ENCODE measurements at places on chromosomes 3 and 15.

- no peak for DNase-seq
Observed at GRCh38 chr3:196936288-196936687, 6.0 kb downstream of the NCBP2 start.

DNA sequence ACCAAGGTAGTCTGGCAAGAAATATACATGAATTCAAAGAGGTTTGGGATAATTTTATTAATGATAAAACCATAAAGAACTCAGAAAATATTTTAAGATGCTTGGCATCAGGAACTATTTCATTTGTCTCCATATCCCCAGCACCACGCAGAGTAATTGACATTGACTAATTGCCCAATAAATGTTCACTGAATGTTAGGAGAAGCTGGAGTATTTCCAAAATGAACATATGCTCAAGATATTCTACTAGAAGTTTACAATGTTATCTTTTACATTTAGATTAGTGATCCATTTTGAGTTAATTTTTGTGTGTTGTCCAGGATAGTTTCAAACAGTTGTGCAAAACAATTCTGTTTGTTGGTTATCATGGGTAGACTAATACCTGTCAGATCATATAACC, 298.8 kb upstream of the CTDSPL start:
- no peak for DNase-seq

GRCh38 chr15:45630917-45631691, 3.7 kb upstream of the SQOR start:
- DNase-seq = peak; percentile 84

DNA sequence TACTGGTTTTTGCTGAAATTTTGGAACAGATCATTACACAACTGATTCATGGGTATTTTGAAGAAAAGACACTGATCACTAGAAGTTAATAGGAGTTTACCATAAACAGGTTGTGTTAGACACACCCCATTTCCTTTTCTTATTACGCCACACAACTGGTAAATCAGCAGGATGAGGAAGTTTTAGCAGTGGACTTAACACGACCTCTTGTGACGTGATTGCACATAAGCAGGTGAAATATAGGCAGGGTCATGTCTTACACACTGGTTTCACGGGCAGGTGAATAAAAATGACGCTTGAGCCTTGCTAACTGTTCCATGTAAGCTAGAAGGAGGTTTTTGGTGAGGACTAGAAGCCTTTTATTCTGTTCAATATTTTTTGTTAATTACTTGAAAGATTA, 27.1 kb upstream of the TPRG1 start:
- DNase-seq = no peak

- DNase-seq = peak; percentile 69
Observed at GRCh38 chr3:120567370-120568201, 28.6 kb upstream of the NDUFB4 start.

- no peak for DNase-seq
Observed at GRCh38 chr3:190619761-190620160, 105.9 kb downstream of the IL1RAP start.

DNA sequence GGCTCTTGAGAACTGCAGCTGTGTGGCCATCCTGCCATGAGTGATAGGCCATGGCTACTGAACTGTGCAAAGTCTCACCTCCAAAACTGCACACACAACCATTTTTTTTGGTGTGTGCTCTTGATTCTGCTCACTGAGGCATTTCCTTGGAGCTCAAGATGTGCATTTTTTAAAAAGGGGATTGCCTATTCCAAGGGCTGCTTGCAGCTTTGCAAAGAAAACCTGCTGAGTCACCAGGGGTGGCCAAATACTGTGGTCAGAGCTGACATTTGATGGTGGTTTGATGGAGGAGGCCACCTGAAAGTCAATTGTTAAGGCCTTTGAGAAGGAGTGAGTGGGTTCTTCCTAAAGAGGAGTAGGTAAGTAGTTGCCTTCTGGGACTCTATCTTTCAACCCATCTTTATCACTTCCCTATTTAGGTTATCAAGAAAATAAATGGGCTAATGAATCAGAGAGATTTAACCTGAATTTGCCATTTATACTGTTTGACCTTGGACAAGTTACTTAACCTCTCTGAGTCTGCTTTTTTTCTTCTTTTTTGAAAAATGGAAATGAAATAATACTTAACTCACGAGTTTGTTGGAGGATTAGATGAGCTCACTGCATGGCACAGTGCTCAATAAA, 87.9 kb downstream of the CHST2 start:
- peak; percentile 71 for DNase-seq

DNA sequence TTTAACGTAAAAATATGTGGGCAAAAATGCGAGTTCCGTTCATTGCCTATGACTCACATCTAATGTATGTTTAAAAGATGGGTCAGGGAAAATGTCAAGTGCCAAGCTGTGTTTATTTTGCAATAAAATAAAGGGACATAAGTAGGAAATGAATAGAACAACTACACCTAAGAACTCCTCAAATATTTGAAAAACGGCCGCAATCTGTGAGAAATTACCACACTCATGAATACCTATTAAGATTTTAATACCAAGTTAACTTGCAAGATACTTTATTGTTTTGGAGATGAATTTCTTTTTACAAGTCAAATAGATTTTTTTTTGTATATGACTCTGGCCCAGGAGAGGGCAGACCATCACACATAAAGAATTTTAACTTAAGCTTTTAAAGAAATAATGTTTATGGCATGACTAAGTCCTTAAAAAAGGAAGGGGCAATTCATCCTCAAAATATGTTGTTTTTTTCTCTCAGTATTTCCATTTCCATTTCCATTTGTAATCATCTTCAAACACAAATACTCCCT, 152.7 kb downstream of the SUCNR1 start:
- peak; percentile 91 for DNase-seq

DNA sequence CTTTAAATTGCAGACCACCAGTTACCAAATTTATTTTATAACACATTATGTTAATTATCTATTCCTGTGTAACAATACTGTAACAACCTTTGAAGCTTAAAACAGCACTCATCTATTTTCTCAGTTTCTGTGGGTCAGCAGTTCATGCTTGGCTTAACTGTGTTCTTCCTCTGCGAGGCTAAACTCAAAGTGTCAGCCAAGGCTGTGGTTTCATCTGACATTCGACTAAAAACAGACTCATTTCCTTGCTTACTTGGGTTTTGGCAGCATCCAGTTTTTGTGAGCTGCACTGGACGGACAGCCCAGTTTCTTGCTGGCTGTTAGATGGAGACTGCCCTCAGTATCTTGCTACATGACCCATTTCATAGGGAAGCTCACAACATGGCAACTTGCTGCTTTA, 247.3 kb upstream of the KCNH8 start:
- DNase-seq = peak; percentile 11

DNA sequence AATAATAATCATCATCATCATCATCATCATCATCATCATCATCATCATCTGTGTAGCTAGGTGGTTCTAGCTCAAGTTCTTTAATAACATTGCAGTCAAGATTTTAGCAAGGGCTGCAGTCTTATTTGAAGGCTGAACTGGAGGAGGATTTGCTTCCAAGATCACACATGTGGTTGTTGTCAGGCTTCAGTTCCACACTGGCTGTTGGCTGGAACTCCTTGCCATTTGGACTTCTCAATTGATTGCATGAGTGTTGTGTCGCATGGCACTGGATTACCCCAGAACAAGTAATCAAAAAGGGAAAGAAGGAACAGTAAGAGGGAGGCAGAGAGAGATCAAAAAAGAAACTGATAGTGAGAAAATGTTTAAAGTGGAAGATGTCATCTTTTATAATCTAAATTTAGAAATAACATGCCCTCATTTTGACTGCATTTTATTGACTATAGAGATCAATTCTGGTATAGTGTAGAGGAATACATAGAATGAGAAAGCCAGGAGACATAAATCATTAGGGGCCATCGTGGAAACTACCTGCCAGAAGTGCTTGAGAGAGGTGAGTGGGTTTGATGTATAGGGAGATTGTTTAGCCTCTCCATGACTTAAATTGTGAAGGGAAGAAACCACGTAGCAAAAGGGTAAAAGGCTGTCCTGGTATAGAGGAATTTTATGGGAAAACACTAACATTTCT, 346.6 kb upstream of the RBMS3 start:
- no peak for DNase-seq

- DNase-seq = no peak
Observed at GRCh38 chr3:27119639-27120038, 249.5 kb downstream of the NEK10 start.

- no peak for DNase-seq
Observed at GRCh38 chr3:71360764-71361163, 222.8 kb downstream of the FOXP1 start.

Measured in astrocyte of the spinal cord (primary cell).